ENCODE measurements at places on chromosomes 7 and 10.

- no peak for DNase-seq
These were observed 236.9 kb downstream of the KLF6 start for GRCh38 chr10:3548076-3548475.

DNA sequence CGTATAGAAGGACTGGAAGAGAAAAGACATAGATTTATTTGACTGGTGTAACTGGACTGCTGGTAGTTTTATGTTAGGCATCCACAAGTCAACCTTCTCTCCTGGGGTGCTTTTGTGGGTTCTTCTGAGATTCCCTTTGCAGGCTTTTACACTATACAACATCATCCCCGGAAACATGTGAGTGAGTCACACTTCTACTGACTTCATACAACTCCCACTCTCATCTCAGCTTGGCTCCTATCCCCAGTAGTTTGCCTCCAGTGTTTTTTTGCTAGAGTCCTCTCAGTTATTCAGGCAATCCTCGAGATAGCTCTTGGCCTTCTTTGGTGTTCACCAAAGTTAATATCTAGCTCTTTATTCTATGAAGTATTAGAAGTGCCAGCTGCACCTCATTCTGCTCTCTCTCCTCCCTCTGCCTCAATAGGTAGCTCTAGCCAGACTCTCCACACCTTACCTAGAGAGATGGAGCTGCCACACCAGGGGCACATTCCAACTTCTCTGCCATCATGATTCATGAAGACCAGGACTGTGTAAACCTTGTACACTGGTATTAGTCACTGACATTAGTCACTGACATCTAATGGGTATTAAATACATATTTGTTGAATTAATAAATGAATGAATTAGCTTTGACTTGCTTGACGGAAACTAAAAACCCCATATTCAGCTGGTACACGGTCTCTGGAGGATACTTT lies 281.9 kb downstream of the PPP1R3A start:
- peak; percentile 94 for DNase-seq

DNA sequence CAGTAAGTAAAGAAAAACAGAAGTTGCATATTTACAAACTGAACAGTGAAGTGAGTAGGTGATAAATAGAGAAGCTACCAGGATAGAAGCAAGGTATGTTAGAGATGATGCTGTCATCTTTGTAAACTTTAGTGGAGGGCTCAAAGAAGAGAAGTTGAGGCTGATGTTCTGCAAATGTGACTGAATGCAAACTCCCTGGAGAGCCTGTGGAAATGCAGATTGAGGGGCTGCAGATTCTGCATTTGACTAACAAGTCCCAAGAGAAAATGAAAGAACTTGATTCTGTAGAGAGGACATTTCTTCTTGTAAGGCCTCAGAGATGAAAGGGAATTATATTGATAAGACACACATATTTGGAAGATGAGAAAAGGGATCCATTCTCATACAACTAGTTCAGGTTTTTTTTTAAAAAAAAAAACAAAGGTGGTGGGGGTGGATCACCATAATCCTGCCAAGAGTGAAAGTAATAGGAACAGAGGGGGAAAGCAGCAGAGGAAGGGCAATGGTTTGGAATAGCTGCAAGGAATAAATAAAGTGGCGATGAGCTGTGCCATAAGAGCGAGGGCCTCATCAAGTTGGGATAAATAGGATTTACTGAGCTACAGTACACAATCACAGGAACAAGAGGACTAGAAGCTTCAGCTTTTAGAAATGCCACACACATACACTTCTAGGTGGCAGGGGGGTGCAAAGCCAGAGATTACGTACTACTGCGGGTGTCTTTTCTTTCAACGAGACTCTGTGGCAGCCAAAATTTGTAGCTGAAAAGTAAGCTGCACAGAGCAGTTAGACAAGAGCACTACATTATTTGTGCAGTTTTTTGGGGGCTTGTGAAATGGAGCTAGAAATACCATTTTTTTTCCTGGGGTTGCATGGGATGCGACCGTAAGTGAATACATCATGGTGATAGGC lies 778.5 kb downstream of the NRG3 start:
- no peak for DNase-seq

- DNase-seq, result peak; percentile 48
These were observed 257.1 kb downstream of the SFMBT2 start for GRCh38 chr10:7153750-7154149.

GRCh38 chr7:9835199-9835598 lies 1138.5 kb upstream of the PHF14 start:
- no peak for DNase-seq

DNA sequence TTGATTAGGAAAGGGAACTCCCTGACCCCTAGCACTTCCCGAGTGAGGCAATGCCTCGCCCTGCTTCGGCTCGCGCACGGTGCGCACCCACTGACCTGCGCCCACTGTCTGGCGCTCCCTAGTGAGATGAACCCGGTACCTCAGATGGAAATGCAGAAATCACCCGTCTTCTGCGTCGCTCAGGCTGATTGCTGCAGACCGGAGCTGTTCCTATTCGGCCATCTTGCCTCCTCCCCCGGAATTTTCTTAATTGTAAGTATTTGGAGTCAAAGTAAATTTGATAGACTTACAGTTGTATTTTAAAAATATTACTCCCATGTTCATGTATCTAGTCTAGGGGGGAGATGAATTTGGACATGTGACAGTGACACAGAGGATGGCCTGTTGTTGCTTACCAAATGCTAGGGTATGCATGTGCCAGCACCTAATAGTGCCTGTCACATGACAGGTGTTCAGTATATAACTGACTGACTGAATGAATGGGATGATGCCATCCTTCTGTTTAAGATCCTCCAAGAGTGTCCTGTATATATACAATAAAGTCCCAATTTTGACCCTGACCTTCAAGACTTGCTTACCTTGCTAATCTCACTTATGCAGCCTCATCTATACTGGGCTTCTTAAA lies 42.0 kb upstream of the ICA1 start:
- DNase-seq, result no peak

DNA sequence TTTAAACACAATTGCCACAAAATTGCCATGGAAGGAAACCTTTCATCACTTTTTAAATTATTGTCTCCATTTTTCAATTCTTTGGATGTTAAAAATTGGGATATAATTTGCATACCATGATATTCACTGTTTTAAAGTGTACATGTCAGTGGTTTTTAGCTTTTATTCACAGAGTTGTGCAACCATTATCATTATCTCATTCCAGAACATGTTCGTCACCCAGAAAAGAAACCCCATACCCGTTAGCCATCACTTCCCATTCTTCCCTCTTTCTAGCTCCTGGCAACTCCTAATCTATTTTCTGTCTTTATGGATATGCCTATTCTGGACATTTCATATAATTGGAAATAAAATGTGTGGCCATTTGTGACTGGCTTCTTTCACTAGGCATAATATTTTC lies 260.3 kb upstream of the FERD3L start:
- DNase-seq, result peak; percentile 6

- peak; percentile 89 for DNase-seq
These were observed 16.5 kb upstream of the PLAU start for GRCh38 chr10:73894245-73894971.

GRCh38 chr10:80500572-80501380 lies 36.9 kb upstream of the SH2D4B start:
- DNase-seq, result no peak
